ENCODE measurements at places on chromosomes 6 and 20. TPM values are rescaled to one million over a fixed set of nuclear protein-coding genes. Genes with fewer than 3 reads are reported as not detected.

The ZSCAN23 gene
- 3.0 TPM for total RNA-seq

The ADGRF5 gene
- 5.1 TPM for total RNA-seq

The NNAT gene
- total RNA-seq, result 0.25 TPM

The SMLR1 gene
- not detected for total RNA-seq

The RBM39 gene
- 373 TPM for total RNA-seq

The ZBTB22 gene
- total RNA-seq, result 25.4 TPM

DNA sequence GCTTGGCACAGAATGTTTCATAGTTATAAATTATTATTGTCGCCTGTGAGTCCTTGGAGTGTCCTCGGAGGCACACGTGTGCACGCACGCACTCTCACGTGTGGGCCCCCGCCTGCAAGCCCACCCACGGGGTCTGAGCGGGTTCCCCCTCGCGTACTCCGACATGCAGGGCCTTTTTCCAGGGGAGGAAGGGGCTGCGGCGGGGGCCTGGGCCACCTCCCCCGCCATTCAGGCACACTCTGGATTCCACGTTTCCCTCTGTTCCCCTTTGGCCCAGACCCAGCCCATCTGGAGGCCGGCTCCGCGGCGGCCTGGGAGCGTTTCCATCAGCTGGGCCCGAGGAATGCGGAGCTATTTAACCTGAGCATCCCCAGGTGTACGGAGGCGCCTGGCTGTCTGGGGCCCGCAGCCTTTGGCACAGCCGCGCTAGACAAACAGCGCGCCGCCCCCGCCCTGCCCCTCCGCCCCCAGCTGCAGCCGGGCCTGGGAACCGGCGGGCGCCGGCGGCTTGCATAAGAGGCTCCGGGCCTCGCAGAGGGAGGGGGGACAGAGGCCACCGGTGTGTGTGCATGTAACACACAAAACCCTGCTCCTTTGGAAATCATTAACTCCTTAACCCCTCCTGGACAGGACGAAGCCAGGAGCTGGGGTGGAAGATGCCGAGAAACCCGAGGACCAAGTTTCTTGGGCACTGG, 3.3 kb downstream of the ID1 start:
- peak; percentile 80 for DNase-seq

DNA sequence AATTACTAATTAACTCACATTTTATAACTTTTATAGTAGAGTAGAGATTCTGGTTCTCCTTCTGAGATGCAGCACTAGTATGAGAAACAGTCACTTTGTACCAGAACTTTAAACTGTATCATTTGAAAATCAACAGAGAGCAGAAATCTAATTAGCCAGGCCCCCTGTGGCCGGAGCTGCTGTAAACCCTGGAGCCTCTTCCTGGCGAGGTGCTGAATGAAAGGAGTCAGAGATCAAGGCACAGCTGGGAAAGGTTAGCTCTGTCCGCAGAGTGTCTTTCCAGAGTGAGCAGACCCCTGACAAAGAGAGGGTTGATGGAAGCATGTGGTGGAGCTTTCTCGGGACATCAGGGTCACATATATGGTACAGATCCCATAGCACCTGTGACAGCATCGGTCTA, 703.8 kb downstream of the RFPL4B start:
- no peak for DNase-seq

- no peak for DNase-seq
Observed at GRCh38 chr20:39453890-39454289, 491.7 kb downstream of the DHX35 start.

GRCh38 chr6:17504005-17504404, 96.1 kb upstream of the FAM8A1 start:
- no peak for DNase-seq

GRCh38 chr6:12760226-12760625, 43.7 kb downstream of the PHACTR1 start:
- no peak for DNase-seq

- peak; percentile 85 for DNase-seq
Observed at GRCh38 chr20:33693741-33694638, 7.8 kb upstream of the E2F1 start.

GRCh38 chr6:30960907-30961673, 20.3 kb downstream of the MUCL3 start:
- no peak for DNase-seq
